ENCODE measurements at places on chromosomes 3 and 15.

DNA sequence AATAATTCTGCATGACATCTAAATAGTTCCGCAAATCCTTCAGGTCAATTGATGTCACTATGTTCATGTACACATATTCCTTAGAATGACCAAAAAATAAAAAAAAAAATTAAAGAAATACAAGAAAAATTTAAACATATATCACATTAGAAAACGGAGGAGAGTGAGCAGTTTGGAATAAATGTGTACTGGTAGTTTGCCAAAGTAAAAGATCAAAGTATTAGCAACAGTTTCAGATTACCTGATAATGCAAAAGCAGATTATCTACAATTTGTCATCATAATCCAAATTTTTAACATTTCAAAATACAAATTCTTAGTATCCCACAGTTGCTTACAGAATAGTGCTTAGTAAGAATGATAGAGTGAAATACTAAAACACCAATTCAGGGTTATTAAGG, 1.9 kb downstream of the DLG1 start:
- peaks cover 16% of the 10 kb centered on the region for H3K4me1 ChIP-seq
- no peak for DNase-seq
- no peaks in the 10 kb centered on the region for H3K27me3 ChIP-seq
- no peak overlapping the region for H3K27ac ChIP-seq
- H3K4me3 ChIP-seq: peak overlapping the region; percentile 97

GRCh38 chr3:170497207-170498095, 78.8 kb downstream of the CLDN11 start:
- H3K36me3 ChIP-seq: no peaks in the 10 kb centered on the region
- no peaks in the 10 kb centered on the region for H3K4me1 ChIP-seq
- no peak overlapping the region for H3K27ac ChIP-seq
- no peak for DNase-seq
- no peak overlapping the region for H3K4me3 ChIP-seq
- H3K27me3 ChIP-seq: no peaks in the 10 kb centered on the region

GRCh38 chr3:195160257-195160898, 110.6 kb downstream of the XXYLT1 start:
- no peak overlapping the region for H3K4me3 ChIP-seq
- H3K27me3 ChIP-seq: no peaks in the 10 kb centered on the region
- peaks cover 37% of the 10 kb centered on the region for H3K4me1 ChIP-seq
- H3K36me3 ChIP-seq: no peaks in the 10 kb centered on the region

- H3K27me3 ChIP-seq: no peaks in the 10 kb centered on the region
- no peak overlapping the region for H3K27ac ChIP-seq
- no peak for DNase-seq
- no peak overlapping the region for H3K4me3 ChIP-seq
- peaks cover 16% of the 10 kb centered on the region for H3K4me1 ChIP-seq
These were observed 5.2 kb downstream of the SETD5 start for GRCh38 chr3:9402410-9403228.

DNA sequence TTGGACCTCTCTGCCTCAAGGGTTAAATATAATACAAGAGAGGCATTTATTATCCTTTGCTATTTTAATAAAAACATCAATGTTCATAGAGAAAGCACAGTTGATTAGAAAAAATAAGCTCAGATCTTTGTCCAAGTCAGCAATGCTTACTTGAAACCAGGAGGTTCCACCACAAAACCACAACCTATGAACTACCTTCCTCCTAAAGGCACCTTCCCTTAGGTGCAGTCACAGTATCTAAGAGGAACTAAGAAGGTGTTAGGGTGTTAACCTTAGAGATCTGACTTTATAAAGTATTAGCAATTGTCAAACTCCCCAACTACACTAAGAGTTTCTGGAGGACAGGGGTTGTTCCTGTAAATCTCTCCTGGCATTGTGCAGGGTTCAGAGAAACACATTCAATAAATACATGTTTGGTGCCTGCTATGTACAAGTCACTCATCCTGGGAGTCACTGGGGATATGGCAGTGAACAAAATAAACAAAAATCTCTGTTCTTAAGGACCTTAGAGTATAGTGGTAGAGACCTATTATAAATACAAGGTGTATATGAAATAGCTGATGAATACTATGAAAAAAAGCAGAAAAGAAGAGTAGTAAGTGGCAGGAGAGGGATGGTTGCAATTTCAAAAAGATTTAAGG, 208.6 kb downstream of the NFKBIZ start:
- no peak overlapping the region for H3K4me3 ChIP-seq
- H3K27ac ChIP-seq: peak overlapping the region; percentile 23
- peaks cover 31% of the 10 kb centered on the region for H3K4me1 ChIP-seq

GRCh38 chr15:43763819-43764446, 12.8 kb downstream of the ELL3 start:
- H3K27me3 ChIP-seq: no peaks in the 10 kb centered on the region
- no peak overlapping the region for H3K27ac ChIP-seq
- no peaks in the 10 kb centered on the region for H3K4me1 ChIP-seq
- H3K36me3 ChIP-seq: peaks cover 88% of the 10 kb centered on the region
- no peak for DNase-seq

- no peaks in the 10 kb centered on the region for H3K36me3 ChIP-seq
- no peak overlapping the region for H3K4me3 ChIP-seq
- H3K27me3 ChIP-seq: no peaks in the 10 kb centered on the region
- no peak overlapping the region for H3K27ac ChIP-seq
These were observed 104.4 kb downstream of the DAPK2 start for GRCh38 chr15:63941698-63942465.

- H3K27me3 ChIP-seq: no peaks in the 10 kb centered on the region
- no peak for DNase-seq
- no peak overlapping the region for H3K27ac ChIP-seq
- H3K4me3 ChIP-seq: no peak overlapping the region
- H3K36me3 ChIP-seq: no peaks in the 10 kb centered on the region
- no peaks in the 10 kb centered on the region for H3K4me1 ChIP-seq
These were observed 74.4 kb downstream of the THRB start for GRCh38 chr3:24420224-24420623.

GRCh38 chr3:66520724-66521123, 19.9 kb upstream of the LRIG1 start:
- no peaks in the 10 kb centered on the region for H3K36me3 ChIP-seq
- H3K4me3 ChIP-seq: no peak overlapping the region
- no peak overlapping the region for H3K27ac ChIP-seq
- no peak for DNase-seq
- H3K27me3 ChIP-seq: peaks cover 3% of the 10 kb centered on the region

Measured in natural killer cell (primary cell).